Stimulated activated CD4-positive, alpha-beta T cell treated with anti-CD3 and anti-CD28 coated beads, TNF-alpha, amount 100 ng/mL, for 1 hour (primary cell): ENCODE measurements at places on chromosomes 12 and 14.
A peak's percentile ranks its signal among the peaks of the same experiment; 100 is the strongest.

- no peak for DNase-seq
Observed at GRCh38 chr12:52602552-52602951, 1.3 kb upstream of the KRT72 start.

DNA sequence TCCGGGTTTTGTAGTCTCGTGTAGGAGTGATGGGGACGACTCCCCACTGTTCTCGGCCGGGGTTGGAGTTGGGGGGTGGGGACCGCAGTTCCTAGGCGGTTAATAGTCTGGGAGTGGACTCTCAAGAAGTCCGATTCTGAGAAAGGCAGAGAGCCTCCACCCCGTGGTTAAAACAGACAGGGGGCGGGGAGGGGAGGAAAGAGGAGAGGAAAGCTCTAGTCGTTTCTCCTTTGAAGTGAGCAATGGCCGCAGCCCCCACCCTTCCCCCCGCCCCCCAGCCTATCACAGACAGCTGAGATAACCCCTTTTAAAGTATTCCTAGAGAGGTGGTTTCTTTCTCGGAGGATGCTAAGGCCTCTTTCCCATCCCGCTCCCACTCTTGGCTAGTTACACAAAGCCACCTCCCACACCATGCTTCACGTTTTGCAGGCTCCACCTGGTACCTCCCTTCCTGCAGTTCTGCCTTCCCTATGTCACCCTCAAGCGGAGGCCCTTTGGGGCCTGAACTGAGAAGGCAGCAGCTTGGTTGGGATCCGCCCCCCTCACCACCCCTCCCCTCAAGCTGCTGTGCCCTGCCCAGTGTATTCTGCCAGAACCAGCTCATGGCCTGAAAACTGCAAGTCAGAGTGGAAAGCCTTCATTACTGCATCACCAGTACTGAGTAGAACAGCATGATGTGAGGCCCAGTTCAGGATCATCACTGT, 853 bp downstream of the USP5 start:
- DNase-seq, result no peak

GRCh38 chr12:27013611-27014084, 536 bp downstream of the TM7SF3 start:
- peak; percentile 16 for DNase-seq

DNA sequence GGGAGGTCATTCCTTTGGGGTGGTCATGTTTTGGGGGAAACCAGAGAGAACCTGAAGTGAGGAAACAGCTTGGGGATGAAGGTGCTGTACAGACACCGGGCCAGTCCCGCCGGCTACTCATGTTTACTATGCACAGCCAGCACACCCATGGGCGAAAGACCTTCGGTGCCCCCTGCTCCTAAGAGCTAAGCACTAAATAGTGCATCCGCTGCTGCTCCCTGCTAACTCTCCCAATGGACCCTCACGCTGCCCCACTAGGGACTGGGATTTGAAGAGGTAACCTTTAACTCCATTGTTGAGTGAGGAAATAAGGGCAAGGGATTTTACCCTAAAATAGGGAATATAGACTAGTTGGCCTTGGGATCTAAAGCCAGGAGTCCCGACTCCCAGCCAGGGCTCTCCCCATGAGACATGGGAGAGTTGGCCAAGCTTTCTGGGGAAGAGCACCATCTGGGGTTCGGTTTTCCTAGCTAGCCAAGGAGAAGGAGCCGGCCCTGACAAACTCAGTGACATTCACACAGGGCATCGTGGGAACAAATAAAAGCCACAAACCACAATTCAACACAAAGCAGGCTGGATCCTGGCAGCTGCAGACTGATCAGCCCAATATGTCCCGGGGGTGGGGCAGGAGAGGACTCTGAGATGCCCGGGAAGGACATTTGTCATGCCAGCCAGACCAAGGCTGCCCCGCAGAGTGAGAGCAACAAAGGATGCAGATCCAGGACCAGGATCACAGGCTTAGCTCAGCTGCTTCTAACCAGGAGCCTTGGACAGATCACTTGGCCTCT, 91.7 kb downstream of the SINHCAF start:
- no peak for DNase-seq

DNA sequence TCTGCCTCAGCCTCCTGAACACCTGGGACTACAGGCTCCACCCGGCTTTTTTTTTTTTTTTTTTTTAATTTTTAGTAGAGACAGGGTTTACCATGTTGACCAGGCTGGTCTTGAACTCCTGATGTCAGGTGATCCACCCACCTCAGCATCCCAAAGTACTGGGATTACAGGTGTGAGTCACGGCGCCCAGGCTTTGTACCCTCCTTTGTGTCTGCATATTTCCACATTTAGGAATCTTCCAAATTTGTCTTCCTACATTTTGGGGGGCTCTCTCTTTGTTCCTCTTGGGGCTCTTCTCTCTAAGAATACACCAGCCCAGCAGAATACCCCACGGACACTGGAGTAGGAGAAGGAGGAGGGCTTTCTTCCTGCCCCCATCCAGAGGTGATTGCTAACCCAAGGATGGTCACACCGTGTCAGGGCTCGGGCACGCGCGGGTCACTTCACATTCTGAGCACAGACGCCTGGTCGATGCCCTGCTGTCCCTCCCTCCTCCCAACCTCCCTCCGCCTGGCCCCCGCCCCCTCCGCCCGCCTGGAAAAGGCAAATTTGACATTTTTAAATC, 2.1 kb upstream of the DNAJC22 start:
- no peak for DNase-seq

DNA sequence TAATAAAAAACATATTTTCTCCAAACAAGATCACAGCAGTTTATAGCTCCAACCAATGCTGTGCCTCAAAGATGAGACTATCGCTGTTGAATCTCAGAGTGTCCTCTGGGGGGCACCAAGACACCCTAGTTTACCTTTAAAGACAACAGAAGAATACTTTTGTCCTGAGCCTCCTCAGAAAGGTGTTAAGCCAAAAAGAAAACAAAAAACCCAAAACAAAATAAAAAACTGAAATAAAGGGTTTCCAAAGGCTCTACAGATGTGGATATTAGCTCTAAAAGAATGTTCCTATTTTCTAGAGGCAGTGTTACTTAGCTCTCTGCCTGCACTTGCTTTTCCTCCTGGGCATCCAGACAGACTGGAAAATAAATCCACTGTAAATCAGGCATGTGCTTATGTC, 86.9 kb upstream of the TTC7B start:
- DNase-seq, result peak; percentile 20

DNA sequence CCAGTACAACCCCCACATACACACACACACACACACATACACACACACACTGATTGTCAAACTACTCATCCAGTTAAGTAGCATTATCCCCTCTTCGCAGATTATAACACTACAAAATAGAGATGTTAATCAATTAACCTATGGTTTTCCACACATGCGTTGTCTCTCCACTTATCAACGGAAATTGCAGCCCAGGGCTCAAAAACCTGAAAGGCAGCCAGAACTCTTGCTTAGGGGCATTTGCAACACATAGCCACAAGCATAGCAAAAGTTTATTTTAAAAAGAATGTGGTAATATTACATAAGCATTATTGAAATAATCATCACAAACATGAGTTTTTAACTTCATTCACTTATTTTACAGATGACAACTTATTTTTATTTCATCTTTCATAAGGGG, 265.8 kb downstream of the SLC16A7 start:
- DNase-seq, result no peak

DNA sequence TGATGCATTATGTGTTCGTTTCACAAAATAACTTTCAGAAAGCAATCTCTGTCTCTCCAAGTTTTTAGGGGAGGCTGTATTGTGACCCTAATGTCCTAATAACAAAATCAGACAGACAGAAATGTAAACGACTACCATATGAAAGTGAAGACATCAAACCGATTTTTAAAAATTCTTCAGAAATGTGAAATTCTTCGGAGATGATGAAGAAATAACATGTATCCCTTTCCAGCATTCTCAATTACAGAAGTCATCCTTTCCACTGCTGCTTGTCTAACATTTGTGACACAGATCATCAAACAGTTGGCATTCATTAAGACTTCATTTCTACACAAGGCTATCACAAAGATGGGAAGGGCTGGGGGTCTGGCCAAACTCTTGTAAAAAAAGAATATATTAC, 41.0 kb downstream of the DMAC2L start:
- no peak for DNase-seq

DNA sequence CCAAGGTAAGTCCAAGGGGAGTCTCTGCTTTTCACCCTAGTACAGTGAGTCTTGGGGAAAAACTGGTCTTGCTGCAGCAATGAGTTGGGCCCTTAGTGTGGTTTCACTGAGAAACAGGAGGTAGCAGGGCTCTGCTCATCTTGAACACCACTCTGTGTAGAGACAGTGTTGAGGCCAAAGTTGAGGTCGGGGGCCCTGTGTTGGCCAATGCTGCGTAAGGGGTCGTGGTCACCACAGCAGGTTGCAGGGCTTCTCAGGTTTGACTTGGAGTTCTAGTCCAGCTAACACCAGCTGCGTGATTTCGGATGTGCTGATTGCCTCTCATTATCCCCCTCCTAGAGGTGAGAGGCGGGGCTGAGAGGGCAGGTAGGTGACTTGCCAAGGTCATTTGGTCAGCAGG, 807.5 kb downstream of the VRK1 start:
- no peak for DNase-seq

DNA sequence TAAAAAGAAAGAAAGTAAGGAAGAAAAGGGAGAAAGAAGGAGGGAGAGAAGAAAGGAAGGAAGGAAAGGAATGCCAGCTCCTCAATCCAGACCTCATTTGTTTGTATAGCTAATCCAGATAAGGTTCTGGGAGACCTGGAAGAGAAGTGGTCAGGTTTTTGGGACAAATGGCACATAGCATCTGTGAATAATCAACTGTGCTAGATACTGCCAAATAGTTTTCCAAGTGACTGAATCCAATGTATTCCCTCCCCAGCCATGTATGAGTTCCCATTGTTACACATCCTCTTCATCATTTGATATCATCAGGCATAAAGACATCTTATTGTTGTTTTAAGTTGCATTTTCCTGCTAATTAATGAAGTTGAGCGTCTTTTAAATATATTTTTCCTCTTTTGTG, 18.6 kb upstream of the PTGR2 start:
- DNase-seq, result no peak

GRCh38 chr12:61251076-61251475, 1009.1 kb upstream of the USP15 start:
- no peak for DNase-seq

GRCh38 chr12:63150713-63151622, at the start of gene AVPR1A:
AVPR1A (minus strand) TSS chr12:63151201; CDS start chr12:63150836, 365 bp downstream.
- no peak for DNase-seq

GRCh38 chr12:114704096-114704495, 20.1 kb upstream of the TBX3 start:
- DNase-seq, result no peak

- DNase-seq, result no peak
Observed at GRCh38 chr14:53796734-53797133, 159.9 kb downstream of the BMP4 start.

- no peak for DNase-seq
Observed at GRCh38 chr14:79570648-79571047, 640.7 kb downstream of the DIO2 start.

DNA sequence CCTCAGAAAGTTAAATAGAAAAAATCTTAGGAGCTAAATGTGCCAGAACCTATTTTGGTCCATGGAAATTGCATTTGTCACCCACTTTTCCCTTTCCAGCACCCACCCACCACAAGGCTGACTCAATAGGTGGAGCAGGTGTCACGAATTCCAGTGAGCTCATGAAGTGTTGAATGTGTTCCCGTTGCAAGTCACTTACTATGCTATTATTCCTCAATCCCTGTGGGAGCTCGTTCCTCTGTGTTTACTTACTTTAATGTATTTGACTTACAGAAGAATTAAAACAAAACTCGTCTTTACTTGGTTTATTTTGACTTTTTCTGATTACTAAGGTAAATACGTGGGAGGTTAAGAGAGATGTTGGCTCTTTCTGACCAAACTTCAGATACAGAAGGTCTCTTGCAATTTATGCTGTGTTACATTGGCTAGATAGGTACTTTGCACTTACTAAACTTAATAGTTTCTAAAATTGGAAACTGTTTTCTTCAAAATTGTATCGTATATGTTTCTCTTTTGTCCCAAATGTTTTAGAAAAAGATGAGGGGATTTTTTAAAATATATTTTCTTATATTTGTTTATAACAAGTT, 269.4 kb upstream of the NOVA1 start:
- no peak for DNase-seq

GRCh38 chr12:57079821-57080220, 1.2 kb upstream of the NEMP1 start:
- no peak for DNase-seq

DNA sequence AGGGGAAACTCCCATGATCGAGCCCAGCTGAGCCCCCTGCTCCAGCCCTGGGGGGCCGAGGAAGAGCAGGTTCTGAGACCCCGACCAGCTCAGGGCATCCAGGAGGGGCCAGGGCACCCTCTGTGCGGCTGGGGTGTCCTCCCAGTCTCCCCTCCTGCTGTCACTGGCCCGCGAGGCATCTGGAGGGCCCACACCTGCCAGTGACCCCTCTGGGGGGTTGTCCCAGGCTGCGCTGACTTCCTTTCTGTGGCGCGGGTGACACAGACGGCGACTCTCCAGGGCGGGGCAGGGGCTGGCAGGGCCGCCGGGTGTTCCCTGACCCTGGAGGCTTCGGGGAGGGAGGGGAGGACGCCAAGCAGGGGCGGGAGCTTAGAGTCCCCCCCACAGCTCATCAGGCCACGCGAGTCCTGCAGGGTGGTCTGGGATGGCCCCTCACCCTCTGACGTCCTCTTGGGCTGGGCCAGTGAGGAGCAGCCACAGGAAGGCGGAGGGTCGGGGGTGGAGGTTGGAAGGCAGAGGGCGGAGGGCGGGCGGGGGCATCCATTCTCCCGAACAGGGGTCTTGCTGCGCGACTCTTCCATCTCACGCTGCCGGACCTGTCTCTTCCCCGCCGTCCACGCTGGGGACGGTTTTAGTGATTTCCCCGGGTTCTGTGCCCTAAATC, 38.6 kb upstream of the FBRSL1 start:
- no peak for DNase-seq

DNA sequence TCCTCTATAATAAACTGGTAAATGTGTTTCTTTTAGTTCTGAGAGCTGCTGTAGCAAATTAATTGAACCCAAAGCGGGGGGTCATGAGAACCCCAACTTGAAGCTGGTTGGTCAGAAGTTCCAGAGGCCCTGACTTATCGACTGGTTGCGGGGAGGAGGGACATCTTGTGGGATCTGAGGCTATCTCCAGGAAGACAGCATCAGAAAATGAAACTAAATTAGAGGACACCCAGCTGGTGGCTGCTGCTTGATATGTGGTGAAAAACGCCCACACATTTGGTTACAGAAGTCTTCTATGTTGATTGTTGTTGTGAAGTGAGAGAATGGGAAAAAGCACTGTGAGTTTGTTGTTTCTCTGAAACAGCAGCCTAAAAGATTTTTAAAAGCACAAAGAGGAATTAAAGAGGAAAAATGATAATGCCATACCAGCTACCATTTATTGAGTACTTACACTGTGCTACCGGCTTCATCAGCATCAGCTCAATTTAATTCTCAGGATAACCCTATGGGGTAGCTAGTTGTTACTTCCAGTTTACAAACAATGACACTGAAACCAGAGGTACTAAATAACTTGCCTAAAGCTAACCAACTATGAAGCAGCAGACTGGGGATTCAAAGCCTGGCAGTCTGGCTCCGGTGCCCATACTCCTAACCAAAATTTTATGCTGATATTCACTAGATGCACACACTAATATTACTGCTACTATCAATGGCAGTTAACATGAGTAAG, 24.3 kb downstream of the DDX24 start:
- no peak for DNase-seq
